Renal pelvis (tissue), 12 donors: ENCODE measurements at places on chromosomes 2 and 18. TPM values are rescaled to one million over a fixed set of nuclear protein-coding genes. Genes with fewer than 3 reads are reported as not detected.

GRCh38 chr2:76870581-76870980 lies 651.6 kb downstream of the LRRTM4 start:
- no peak for DNase-seq

GRCh38 chr2:168208652-168209051 lies 38.7 kb downstream of the STK39 start:
- DNase-seq, result no peak

DNA sequence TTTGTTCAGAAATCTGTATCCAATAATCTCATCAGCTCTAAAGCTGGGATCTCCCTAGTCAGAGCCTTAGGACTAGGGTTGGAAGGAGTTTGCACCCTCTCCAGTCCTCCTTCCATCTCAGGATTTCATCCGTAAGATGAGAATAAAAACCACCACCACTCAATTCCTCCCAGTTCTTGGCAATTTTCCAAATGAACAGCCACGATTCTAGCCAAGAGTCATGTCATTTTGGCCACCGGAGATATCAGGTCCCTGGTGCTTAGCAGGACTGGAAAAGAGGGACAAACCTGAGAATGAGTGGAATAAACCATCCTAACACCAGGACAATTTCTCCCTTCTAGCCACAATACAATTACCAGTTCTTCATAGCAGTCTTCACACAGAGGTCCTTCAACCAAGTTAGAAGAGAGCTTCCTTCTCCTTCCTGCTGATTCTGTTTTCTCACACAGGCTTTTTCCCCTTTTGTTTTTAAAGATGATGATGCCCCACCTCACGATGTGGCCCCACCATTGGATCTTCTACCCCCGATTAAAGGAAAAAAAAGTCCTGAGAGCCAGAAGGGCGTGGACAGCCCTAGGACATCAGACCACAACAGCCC lies 36.2 kb downstream of the KIAA2012 start:
- no peak for DNase-seq

Gene SPDYA
- 3.1 TPM for polyA plus RNA-seq

Gene GAD1
- 0.68 TPM for polyA plus RNA-seq

Gene PGAP1
- 26.7 TPM for polyA plus RNA-seq

Gene CCDC121
- 10.5 TPM for polyA plus RNA-seq
